Stimulated activated CD4-positive, alpha-beta T cell treated with anti-CD3 and anti-CD28 coated beads, Interleukin-2, amount 100 ng/mL, for 4 hours (primary cell): ENCODE measurements at places on chromosomes 2 and 18.

GRCh38 chr2:123578016-123578415 lies 447.1 kb upstream of the CNTNAP5 start:
- DNase-seq = no peak

DNA sequence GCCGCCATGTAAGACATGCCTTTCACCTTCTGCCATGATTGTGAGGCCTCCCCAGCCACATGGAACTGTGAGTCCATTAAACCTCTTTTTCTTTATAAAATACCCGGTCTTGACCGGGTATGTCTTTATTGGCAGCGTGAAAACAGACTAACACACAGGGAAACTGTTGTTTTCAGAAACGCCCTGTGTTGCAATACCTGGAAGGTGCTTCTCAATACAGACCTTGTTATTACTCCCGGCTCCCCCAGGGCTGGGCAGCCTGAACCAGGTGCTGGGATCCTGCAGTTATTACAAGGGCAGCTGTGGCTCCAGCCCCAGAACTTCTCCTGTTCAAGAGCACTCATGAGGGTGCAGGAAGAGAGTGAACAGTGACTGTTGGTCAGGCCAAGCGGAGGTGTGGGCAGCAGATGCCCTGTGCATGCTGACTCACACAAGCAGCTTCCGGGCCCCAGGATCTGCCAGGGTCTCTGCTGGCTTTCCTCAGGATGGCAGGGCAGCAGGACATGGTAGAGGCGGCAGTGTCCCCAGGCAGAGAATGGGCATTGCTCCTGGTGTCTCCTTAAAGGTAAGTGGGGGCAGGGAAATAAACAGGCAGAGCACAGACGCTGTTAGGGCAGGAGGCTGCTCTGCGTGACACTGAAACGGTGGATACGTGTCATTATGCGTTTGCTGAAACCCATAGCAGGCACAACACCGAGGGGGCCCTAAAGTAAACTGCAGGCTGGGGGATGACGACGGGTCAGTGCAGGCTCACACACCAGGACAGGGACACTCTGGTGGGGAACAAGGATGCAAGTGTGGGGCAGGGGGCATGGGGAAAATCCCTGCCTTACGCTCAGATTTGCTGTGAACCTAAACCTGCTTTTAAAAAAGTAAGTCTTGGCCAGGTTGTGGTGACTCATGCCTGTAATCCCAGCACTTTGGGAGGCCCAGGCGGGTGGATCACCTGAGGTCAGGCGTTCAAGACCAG lies 89.1 kb downstream of the NDUFA10 start:
- no peak for DNase-seq

DNA sequence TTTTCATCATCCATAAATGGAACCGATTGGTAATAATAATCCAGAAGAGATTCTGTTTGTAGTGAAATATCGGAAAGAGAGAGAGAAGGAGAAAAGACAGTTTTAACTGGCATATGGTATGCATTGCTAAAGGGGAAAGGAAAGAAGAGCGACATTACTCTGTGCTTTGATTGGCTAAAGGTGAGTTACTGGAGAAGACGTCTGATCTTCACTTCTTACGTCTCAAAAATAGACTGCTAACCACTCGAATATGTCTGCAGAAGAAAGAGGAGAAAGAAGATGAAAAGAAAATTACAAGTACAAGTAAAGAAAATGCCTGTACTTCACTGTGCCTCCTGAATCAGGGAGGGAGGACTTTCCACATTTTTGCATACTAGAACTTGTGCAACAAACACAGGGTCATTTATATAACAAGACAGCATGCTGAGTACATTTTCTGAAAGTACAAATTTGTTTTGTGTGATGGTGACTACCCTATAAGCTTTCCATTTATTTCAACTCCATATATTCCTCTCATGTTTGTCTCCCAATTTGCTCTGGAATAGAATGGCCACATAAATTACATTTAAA lies 787.2 kb downstream of the RNF144A start:
- DNase-seq = no peak

DNA sequence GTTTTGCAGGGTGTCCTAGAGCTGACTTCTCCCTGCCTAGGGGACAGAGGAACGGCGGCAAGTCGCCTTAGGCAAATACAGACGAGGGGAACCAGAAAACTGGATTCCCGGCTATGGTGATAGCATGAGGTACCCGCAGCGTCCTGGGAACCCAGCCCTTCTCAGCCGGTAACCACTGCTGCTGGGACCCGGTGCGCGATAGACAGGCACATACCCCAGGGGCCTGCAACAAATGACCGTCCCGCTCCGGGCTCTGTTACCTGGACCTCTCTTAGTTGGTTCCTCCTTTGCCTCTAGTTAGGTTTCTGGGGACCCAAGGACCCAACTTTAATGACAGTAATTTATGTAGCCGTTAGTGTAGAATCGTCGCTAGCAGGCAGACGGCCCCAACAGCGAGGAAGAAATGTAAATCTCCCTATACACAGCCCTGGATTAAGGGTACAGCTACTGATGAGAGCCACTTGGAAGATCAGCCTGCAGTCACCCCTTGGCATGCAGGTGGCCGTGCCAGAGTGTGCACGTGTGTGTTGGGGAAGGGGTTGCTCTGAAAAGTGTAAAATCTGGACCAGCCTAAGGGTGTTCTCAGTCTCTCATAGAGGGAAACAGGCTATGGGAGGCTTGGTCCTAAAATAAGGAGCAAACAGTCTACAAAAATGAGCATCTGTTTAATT lies 819 bp upstream of the SERPINE2 start:
- DNase-seq = no peak

GRCh38 chr2:59184276-59185020 lies 943.3 kb upstream of the FANCL start:
- no peak for DNase-seq

- no peak for DNase-seq
Measured at GRCh38 chr2:19710230-19710629, 191.6 kb downstream of the TTC32 start.

DNA sequence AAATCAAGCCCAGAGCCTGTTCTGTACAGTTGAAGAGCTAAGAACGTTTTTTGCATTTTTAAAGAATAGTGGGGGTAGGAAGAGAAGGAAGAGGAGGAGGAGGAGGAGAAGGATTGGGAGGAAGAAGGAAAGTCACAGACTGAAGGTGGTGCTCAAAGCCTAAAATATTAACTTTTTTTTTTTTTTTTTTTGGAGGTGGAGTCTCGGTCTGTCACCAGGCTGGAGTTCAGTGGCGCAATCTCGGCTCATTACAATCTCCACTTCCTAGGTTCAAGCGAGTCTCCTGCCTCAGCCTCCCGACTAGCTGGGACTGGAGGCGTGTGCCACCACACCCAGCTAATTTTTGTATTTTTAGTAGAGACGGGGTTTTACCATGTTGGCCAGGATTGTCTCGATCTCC lies 18.3 kb upstream of the KLHL29 start:
- no peak for DNase-seq

GRCh38 chr2:168239281-168239680 lies 8.1 kb downstream of the STK39 start:
- no peak for DNase-seq

- DNase-seq = peak; percentile 35
Measured at GRCh38 chr2:102186791-102187495, at the start of gene IL1RL2. Gene IL1RL2 (plus strand): TSS chr2:102187023. CDS start chr2:102187868, 845 bp downstream.

DNA sequence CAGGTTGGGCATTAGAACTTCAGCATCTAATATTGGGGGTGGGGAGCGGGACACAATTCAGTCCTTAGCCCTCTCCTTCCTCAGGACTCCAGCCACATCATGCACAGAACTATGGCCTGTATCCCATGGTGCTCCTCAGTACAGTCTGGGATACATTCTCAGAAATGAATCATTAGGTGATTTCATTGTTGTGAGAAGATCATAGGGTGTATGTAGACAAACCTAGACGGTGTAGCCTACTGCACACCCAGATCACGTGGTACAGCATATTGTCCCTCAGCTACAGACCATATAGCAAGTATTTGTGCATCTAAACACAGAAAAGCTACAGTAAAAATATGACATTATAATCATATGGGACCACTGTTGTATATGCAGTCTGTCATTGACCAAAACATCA lies 23.2 kb upstream of the IMP4 start:
- no peak for DNase-seq

- no peak for DNase-seq
Measured at GRCh38 chr2:64463781-64464180, 9.8 kb downstream of the LGALSL start.

- no peak for DNase-seq
Measured at GRCh38 chr2:236593956-236594355, 24.3 kb downstream of the ACKR3 start.

- DNase-seq = no peak
Measured at GRCh38 chr2:140855471-140855870, 1275.3 kb downstream of the LRP1B start.

DNA sequence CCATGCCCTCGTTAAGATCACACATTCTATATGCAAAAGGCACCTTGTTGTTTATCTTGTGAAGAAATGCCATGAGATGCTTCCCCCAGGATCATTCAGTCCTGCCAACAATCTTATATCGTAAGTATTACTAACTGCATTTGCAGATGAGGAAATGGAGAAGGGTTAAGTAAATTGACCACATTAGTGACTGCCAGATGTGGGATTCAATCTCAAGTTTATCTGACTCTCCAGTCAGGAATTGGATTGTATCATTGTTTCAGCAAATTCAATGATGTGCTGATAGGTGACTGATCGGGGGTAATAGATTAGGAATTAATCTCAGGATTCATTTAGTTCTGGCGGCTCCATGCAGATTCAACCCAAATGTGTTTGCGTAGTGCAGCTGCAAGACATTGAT lies 106.2 kb downstream of the CNTNAP5 start:
- no peak for DNase-seq
